ENCODE measurements at places on chromosomes 2 and 18.
A peak's percentile ranks its signal among the peaks of the same experiment; 100 is the strongest.

DNA sequence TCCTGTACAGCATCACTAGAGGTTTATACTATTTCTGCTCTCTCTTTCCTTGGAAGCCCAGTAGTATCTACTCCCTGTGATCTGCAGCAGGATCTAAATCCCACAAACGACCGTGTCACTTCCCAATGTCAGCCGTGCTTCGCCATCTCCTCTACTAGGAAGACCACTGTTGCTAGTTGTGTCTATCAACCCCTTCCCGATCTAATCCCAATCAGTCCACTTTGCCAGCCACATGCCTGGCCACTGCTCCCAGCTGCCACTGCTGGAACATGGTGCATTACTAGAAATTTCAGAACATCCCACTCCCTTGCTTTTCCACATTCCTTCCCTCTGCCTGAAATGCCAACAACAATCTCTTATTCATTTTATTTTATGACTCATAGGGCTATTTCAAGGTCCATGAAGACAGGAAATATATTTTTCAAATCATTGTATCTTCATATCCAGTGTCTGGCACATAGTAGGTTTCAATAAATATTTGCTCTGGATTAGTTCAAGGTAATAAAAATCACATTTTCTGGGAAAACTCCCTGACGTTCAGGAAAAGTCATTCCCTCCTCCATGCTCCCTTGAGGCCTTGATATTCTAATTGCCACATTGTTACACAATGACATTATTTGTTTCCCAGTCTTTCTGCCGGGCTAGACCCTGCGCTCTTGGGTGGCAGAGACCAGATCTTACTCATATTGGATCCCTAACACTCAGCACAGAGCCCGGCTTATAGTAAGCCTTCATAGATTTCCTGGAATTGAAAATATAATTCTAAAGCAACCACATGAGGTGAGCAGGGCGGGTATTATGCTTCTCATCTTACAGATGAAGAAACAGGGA is 2.1 kb upstream of the TRIB2 start:
- DNase-seq, result no peak

DNA sequence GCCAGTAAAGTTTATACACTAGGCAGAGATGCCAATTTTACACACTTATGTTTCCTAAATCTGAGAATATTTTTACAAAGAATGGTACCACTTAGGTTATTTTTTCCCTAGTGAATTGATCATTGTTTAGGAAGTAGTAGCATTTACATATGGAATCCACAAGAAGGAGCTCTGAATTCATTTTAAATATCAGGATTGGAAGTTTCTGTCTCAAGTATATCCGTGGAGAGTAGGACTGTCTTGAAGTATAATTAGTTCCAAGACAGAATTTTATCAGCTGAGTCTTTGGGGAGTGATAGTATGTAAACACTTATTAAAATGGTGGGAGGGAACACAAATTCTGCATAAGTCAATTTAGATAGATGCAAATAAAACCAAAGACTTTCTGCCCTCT is 82.3 kb upstream of the FAM98A start:
- DNase-seq, result no peak

- DNase-seq, result no peak
Observed at GRCh38 chr2:18597618-18598017, 8.2 kb upstream of the NT5C1B start.

- DNase-seq, result no peak
Observed at GRCh38 chr18:35026407-35027061, 14.7 kb upstream of the MAPRE2 start.

DNA sequence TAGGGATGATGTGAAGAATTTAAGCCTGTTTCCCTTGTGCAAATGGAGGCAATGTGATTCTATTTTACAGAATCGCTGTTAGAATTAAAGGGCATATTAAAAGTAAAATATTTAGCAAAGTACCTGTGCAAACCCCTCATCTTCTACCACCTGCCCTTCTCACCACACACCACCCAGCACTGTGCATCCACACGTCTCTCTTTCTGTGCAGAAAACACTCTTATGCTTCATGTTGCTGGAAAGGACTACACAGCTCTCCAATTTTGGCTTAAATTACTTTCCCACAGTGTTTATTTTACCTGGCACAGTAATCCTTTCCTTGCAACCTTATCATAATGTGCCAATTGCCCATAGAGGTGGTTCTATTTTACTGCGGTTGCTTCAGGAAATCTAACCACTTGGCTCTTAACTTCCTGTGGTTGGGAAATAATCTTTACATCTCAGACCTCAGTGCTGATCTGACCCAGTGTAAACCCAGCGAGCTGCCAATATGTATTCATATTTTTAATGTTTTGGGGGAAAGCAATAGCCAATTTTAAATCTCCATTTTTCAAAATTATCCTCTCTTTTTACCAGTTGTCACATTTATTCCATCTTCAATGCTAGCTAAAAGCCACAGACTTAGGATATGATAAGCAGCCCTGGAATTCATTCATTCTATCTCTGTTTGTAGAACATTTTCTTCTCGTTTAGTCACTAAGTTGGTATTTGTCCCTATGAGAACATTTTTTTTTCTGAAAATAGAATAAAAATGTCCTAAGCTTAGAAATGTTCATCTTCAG is 250.9 kb downstream of the DSEL start:
- no peak for DNase-seq

DNA sequence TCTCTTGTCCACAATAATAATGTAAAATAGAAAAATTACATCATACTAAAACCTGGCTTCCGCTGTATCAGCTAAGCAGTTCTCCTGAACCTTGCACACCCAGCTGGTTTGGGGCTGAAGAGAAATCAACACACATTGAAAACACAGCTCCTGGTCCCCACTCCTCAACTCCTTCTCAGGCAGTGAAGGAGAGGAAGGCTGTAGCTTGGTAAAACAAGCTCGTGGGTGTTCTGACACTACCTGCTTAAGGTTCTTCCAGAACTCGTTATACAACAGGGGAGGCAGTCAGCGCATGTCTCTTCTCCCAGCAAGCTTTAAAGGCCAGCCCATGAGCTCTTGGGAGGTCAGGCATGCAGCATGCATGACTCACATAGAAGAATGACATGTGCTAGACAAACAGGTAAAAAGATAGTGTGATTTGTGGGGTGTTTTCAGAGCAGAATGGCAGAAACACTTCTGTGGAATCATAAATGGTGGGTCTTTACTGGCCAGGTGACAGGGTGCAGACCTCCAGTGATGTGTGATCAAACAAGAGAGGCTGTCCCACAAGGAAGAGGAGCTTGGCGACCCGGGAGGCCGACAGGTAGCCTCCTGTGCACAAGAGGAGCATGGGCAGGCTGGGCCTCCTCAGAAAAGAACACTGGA is 69.1 kb downstream of the UXS1 start:
- DNase-seq, result no peak

DNA sequence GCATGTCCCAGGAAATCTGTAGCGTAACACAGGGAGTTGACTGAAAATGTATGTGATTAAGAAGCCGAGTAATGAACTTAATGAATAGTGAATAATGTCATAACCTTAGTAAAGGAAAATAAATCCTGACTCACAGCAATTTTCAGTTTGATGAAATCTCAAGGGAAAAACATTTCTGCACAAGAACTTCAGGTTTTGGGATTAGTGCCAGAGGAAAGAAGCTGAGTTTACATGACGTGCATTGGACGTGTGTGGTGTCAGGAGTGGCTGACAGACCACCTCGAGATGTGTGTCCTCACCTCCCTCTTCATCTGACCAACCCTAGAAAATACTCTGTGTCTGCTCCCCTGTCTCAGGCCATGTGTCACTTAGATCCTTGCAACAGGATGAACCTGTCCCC is 39.1 kb downstream of the VWA3B start:
- DNase-seq, result no peak

DNA sequence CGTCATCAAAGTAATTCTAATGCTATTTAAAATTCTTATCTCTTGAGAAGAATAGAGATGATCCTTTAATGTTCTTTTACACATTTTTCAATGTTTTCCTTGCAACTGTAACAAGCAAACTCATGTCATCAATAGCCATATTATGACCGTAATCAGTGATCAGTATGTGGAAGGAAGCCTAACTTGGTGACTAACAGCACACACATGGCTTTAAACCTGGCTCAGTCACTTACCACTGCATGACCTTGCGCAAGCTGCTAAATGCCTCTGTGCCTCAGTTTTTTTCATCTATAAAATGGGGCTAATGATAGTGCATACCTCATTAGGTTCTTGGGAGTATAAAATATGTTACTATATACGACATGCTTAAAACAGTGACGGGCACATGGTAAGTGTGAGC is 149.7 kb downstream of the BCL2 start:
- DNase-seq, result no peak

- DNase-seq, result no peak
Observed at GRCh38 chr2:132860220-132860619, 190.2 kb upstream of the LYPD1 start.

DNA sequence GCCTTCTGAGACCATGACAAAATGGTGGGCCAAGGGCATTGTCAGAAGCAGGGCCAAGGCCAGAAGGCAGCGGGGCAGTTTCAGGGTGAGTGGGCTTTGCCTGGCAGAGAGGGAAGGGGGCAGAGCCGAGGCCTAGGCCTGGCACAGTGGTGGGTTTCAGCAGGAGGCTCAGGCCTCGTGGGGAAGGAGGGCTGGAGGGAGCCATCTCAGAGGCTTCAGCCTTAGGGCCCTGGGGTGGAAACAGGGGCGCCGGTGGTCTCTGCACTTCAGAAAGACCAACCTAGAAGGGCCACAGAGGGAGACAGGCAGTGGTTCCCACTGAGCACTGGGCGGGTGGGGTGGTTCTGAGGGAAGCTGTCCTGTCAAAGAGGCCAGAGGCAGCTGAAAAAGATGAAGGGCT is 58.0 kb upstream of the SMAD7 start:
- no peak for DNase-seq

- no peak for DNase-seq
Observed at GRCh38 chr18:61743775-61744531, 148.9 kb downstream of the RNF152 start.

- no peak for DNase-seq
Observed at GRCh38 chr18:49030138-49030537, 79.4 kb upstream of the SMAD7 start.

GRCh38 chr2:207253666-207254345 is 88.1 kb upstream of the KLF7 start:
- DNase-seq, result no peak

DNA sequence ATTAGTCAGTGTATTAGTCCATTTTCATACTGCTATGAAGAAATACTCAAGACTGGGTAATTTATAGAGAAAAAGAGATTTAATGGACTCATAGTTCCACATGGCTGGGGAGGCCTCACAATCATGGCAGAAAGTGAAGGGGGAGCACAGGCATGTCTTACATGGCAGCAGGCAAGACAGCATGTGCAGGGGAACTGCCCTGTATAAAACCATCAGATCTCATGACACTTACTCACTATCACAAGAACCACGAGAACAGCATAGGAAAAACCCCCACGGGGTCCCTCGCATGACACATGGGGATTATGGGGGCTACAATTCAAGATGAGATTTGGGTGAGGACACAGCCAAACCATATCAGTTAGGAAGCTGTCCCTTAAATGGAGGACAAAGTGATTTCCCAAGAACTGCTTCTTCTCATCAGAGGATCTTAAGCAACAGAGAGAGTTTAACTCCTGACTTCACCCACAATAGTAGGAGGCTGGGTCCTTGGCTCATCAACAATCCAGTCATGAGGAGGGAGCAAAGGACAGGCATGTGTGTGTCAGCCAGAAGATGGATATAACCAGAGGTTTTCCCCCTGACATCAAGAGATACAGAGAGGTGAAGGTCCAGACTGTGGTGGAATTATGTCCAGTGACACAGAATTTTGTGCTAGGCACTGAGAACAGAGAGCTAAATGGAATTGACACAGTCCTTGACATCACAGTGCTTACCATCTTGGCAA is 203.8 kb upstream of the SH3BP4 start:
- no peak for DNase-seq

DNA sequence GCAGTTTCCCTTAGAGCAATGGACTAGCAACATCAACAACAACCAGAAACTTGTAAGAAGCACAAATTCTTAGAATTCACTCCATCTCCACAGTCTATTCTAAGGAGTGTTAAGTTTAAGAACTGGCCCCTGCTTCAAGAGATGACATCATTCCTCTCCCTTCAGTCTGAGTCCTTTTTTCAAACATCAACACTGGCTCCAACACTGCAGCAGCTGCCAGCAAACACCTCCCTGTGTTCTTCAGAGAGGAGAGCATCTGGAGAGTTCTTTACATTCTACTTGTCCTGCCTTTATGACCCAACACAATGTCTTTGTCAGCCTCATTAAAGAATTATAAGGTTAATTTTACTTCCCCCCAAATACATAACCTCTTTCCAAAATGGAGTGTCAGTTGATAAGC is 122.3 kb downstream of the HNMT start:
- no peak for DNase-seq

DNA sequence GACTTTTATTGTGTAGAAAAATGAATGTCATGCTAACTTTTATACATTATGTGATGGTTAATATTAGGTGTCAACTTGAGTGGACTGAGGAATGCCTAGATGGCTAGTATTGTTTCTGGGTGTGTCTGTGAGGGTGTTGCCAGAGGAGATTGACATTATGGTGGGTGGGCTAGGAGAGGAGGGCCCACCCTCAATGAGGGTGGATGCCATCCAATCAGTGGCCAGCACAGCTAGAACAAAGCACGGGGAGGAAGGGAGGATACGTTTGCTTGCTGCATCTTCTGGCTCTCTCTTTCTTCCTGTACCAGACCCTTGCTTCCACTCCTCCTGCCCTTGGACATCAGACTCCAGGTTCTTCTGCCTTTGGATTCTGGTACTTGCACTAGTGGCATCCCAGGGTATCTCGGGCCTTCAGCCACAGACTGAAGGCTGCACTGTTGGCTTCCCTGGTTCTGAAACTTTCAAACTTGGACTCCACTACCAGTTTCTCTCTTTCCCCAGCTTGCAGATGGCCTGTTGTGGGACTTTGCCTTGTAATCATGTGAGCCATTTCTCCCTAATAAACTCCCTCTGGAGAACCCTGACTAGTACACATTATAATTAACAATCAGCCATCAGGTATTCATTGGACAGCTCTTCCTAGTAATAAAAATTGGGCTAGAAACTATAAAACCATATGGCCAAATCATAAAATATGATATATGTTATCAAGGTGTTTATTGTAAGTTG is 31.7 kb upstream of the ZCCHC2 start:
- DNase-seq, result no peak

- DNase-seq, result no peak
Observed at GRCh38 chr2:196354186-196354585, 182.8 kb upstream of the STK17B start.

DNA sequence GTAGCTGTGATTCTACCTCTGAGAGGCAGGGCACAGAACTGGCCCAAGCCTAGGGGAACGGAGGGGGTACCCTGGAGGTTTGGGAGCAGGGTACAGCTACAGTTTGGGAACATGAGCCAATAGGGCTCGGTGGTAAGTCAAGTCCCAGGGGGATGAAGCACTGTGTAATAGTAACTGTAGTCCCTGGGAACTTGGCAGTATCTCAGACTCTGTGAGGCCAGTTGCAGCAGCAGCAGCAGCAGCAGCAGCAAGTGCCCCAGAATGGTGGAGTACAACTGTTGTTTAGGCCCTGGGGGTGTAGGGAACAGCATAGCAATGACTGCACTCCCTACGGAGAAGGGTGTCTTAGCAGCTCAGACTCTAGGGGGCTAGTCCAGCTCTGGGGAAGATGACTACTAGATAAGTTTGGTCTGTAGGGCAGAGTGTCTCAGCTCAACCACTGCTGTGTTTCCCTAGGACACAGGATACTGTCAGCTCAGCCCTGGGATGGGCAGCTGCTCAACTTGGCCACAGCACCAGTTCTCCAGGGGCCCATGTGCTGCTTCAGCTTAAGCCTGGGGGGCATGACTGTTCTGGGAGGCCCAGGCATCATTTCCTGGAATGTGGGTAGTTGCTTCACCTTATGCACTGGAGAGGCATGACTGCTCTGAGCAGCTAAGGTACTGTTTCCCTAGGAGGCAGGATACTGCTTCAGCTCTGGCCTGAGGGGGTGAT is 20.5 kb downstream of the CARF start:
- no peak for DNase-seq

GRCh38 chr2:110674620-110675555 is 3.0 kb downstream of the BUB1 start:
- peak; percentile 84 for DNase-seq

Measured in GM13977 (cell line).